ENCODE measurements at places on chromosomes 13 and 19. TPM values are rescaled to one million over a fixed set of nuclear protein-coding genes. Genes with fewer than 3 reads are reported as not detected.

Gene MAMSTR
- 1.1 TPM for total RNA-seq

GRCh38 chr19:33520844-33521479 lies 629 bp downstream of the PEPD start:
- no peak for DNase-seq

Gene TTC9B
- under 0.01 TPM for total RNA-seq

- DNase-seq = no peak
Observed at GRCh38 chr13:47896546-47896945, 104.5 kb downstream of the SUCLA2 start.

Gene LAIR2
- not detected for total RNA-seq

Gene ZNF540
- 1.1 TPM for total RNA-seq

- DNase-seq = peak; percentile 80
Observed at GRCh38 chr13:52454459-52454819, 839 bp upstream of the CKAP2 start.

Gene ZNF581
- total RNA-seq = 48.5 TPM

GRCh38 chr13:39410096-39410901 lies 192.7 kb downstream of the LHFPL6 start:
- no peak for DNase-seq

DNA sequence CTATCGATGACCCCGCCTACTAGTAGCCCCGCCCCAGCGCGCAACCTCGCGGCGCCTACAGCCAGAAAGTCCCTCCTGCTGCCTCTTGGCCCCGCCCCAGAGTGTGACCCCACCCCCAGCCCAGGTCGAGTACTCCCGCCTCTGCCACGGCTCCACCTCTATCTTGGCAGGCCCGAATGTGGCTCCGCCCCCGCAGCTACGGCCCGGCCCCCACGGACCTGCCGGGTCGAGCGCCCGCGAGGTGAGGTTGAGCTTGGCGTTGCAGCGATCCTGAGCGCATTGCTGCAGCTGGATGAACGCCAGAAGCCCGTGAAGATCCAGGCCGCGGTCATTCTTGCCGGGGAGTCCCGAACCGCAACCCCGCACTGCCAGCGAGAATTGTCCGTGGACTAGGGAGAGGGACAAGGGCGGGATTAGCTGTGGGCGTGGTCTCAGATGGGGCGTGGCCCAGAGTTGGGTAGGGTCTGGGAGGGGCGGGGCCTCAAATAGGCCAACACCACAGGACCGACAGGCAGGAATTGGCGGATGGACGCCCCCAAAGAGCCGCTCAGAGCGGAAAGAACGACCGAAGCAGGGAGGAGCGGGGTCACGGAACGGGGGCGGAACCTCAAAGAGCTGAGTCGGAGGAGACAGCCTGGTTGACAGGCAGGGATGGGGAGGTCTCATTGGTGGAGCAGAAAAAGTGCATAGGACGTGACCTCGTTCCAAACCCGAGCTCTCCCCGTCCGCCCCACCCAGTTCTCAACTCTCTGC lies 1.9 kb downstream of the LYPD3 start:
- DNase-seq = peak; percentile 97

Gene TMEM272
- total RNA-seq = 0.81 TPM
